ENCODE measurements at places on chromosomes 2 and 18.

GRCh38 chr2:82139979-82140611 lies 1835.5 kb upstream of the LRRTM1 start:
- no peak for DNase-seq

GRCh38 chr2:58432491-58433170 lies 191.5 kb upstream of the FANCL start:
- DNase-seq = no peak

- DNase-seq = no peak
Measured at GRCh38 chr2:3406501-3406900, 27.0 kb downstream of the TRAPPC12 start.

DNA sequence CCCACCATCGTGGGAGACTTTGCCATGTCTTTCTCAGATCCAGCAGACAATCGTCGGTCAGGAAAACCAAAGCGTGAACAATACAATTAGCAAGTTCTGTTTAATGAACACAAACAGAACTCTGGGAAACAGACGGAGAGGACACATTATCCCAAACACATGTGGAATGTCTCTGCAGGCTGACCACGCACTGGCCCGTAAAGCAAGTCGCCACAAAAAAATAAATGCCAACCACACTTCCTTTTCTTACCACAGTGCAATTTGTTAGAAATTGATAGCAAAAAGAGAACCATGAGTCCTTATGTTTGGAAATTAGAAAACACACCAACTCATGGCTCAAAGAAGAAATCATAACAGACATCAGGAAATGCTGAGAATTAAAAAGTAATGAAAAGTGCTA lies 210.9 kb downstream of the TWIST2 start:
- no peak for DNase-seq

DNA sequence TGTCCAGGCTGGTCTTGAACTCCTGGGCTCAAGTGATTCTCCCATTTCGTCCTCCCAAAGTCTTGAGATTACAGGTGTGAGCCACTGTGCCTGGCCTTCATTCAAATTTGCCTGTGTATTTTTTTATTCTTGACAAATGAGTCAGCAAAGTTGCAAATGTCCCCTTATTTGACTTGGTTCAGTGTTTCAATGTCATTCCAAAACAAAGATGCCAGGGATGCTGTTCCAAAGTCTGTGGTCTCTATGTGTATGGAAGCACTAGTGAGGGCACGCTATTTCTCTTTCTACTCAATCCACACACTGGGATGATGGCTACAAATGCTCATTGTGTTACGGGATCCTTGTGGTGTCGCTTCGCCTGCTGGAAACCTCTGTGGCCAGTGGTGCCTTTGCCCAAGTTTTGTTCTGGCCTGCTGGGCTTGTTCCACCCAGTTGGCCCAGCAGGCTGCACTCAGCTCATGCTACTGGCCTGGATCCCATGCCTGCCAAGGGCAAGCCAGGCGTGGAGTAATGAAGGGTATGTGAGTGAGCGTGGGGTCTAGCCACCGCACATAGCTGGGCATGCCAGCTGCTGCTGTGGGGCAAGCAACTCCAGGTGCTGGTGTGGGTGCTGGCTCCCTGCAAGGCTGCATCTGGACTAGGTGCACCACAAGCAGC lies 35.6 kb downstream of the FBXO48 start:
- DNase-seq = no peak

GRCh38 chr2:66839551-66840320 lies 404.8 kb downstream of the MEIS1 start:
- peak; percentile 80 for DNase-seq

DNA sequence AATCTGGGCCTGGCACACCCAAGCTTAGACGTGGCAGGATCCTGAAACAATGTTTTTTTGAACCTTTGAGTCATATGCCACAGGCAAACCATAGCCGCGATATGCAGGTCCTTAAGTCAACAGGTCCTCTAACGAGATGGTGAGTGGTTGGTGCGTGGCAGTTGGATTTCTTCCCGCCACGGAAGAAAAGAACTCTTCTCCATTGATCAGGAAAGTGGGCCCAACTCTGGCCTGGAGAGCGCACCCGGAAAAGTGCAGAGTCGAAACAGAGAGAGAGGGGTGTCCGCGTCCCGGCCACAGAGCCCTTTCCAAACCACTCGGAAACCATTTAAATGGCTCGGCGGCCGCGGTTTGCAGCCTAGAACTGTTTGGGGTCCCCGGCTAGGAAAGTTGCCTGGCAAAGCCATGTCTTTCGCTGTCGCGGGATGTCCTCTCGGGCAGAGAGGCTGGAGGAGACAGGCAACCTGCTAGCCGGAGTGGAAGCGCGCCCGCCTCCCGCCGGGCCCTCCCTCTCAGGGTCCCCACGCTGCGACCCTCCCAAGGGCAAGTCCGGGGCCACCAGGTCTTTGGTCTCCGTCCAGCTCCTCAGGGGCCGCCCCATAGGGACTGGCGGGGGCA lies 777 bp downstream of the GALNT3 start:
- DNase-seq = no peak

- DNase-seq = no peak
Measured at GRCh38 chr2:156956161-156956560, 301.3 kb upstream of the GALNT5 start.

DNA sequence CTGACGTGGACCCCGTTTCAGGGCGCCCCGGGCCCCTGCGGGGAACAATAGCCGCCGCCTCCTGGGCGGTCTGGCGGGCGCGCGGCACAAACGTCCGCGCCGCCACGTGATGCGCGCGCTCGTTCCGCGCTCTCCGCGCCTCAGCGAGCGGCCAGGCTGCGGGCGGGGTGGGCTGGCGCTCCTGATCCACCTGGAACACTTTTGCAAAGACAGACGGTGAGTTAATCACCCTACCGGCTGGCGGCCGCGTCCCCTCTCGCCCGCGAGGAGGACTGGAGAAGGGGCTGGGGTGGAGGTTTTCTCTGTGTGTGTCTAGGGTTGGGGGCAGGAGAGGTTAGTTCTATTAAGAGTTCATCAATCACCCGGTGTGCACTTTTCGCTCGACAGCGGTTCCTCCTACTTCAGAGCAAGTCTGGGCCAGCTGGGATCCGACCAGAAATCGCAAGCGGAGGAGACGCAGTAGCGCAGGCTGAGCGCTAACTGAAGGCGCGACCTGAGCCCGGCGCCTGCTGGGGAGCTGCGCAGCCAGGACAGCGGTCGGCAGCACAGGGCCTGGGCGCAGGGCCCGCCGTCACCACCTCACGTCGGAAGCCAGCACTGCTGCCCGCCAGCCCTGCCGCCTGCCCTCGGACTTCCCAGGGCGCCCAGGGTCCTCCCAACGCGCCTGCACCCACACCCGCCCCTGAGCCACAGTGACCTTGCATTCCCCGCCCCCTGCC lies 10.3 kb upstream of the HOXD1 start:
- DNase-seq = no peak

DNA sequence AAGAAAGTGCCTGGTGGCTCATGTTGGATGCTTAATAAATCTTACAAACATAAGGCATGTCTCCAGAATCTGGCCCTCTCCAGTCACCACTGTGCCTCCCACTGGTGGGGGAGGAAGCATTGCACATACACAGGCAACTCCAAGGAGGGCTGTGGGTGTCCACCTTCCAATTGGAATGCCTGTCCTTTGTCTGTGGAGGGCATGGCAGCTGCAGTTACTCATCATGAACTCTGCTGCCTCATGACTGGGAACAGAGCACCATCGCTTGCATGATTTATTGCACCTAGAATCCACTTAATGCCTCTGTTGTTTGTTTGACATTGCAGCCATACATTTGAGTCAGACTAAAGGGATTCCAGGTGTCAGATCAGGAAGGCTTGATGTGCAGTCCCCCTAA lies 278.9 kb downstream of the PRKCE start:
- no peak for DNase-seq

GRCh38 chr2:72833084-72833714 lies 7.4 kb upstream of the EXOC6B start:
- DNase-seq = no peak

- DNase-seq = no peak
Measured at GRCh38 chr2:213416832-213417231, 132.6 kb downstream of the SPAG16 start.

- DNase-seq = no peak
Measured at GRCh38 chr2:24571828-24572442, 80.9 kb downstream of the NCOA1 start.
